Stimulated activated CD4-positive, alpha-beta T cell treated with anti-CD3 and anti-CD28 coated beads, Interleukin-12 subunit alpha, Interleukin-12 subunit beta, amount 100 ng/mL, for 24 hours (primary cell): ENCODE measurements at places on chromosomes 6 and 20.

DNA sequence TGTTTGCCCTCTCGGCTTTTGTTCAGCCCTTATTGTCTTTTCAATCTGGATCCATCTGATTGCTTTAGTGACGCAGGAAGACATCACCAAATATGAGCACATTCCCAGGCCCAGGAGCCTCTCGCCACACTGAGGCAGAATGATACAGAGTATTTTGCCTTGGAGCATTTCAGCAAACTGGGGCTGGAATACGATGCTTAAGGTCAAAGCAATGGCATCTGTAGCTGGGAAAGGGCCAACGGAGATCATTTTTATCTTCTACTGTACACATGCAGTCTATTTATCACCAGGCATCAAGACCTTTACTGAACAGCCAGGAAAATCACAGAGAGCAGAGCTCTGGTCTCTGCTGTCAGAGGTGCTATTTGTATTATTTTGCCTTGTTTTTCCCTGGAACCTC, 655.3 kb downstream of the RNF144B start:
- DNase-seq: no peak

DNA sequence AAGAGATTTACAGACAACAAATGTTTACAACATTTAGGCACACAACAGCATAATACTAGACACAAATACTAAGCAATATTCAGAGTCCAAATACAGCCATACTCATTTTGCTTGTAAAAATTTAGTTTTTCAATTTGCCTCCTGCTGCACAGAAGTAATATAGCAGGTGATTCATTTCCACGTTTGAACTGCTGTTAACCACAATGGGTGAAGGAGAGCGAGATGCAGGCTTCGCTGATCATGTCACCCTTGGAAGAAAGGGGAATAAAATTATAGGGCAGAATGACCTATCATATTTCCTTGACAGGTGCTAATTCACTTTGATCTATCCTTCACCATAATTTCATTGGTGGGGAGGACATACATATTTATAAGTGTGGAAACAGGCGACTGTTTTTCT, 643.8 kb upstream of the AGPAT4 start:
- DNase-seq: no peak

DNA sequence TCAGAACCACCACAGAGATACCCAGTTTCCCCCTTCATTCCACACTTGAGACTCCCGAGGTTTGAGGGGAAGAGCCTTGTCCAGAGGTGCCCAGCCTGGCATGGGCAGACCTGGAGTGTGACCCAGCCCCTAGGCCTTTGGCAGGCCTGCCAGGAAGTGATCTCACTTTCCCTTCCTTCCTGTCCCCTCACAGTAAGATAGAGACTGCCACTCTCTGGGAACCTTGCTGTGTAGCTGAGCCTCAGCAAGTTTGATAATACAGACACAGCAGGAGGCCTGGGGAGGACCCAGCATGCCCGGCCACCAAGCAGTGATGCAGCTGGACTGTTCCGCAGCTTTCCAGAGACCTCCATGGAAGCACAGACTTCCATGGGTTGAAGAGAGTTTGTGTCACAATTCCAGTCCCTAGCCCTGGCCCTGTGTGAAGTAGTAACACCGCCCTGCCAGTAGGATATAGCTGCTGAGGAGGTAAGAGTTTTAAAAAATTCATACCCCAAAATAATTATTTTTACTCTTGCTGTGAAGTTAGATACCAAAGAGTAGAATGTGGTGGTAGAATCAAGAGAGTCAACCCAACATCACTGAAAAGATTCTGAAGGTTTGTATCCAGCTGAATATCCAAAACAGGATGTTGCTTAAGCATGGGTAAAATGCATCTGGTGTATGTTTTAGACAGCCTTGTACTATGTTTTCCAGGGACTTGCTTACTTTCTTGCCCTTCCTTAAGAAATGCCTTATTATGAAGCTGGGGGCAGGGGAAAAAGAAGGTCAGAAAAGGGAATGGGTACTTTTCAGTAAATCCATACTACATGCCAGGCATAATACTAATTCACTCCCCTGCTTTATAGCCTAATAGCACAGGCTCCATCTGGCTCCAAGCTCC, 16.3 kb downstream of the PKIG start:
- DNase-seq: no peak

GRCh38 chr6:41535766-41536165, 10.4 kb upstream of the FOXP4 start:
- DNase-seq: no peak

GRCh38 chr20:18091623-18092022, 33.9 kb upstream of the OVOL2 start:
- no peak for DNase-seq

- no peak for DNase-seq
These were observed 42.8 kb upstream of the GLP1R start for GRCh38 chr6:39005774-39006173.

GRCh38 chr6:143607168-143607567, 70.6 kb upstream of the PHACTR2 start:
- no peak for DNase-seq

DNA sequence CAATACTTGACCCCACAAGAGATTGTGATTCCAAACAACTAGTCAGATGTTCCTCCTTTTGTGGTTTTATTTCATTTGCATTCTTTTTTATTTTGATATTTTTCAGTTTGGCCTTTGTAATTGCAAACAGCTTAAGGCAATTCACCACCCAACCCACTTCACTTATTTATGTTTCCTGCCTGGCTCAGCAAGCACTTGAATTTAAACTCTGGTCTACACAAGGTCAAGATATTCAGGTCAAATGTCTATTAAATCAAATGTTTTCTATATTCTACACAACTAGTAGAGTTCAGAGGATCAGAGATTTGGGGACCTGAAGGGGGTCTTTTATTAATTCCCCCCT, 100.1 kb downstream of the SGK1 start:
- DNase-seq: no peak

DNA sequence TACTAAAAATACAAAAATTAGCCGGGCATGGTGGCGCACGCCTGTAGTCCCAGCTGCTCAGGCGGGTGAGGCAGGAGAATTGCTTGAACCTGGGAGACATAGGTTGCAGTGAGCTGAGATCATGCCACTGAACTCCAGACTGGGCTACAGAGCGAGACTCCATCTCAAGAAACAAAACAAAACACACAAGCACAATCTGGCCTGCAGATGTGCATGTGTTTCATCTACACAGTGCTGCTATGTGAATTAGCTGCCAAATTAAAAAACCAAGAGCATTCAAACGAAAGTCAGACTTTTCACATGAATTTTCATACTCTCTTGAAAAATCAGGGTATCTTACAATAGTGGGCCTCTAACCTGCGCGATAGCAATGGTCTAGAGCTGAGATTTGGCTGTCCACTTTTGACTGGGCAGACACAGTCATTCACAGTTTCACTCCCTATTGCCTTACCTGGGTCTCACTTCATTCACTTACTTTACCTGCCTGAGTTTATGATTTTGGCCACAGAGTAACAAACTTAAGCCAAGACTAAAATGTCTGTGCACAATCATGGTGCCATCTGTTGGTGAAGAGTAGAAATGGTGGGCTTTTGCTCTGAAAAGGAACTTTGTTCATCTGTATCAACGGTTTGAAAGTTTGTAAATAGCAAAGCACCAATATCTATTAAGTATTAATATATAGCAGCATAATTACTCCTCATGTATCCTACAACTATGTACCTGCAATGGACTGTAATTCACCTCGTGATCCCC, 138.5 kb upstream of the UST start:
- no peak for DNase-seq

GRCh38 chr6:14705841-14706377, 540.0 kb upstream of the JARID2 start:
- DNase-seq: no peak
